Activated T-helper 1 cell treated with anti-CD3 and anti-CD28 coated beads, Interleukin-12 subunit alpha, Interleukin-12 subunit beta, Interleukin-2, Interleukin-4 antibody, amounts not matched to agents 30 ng/mL and 10 ng/mL and 1 ng/mL, durations not matched to agents 14 hours and 24 hours and 36 hours (primary cell): ENCODE measurements at places on chromosomes 4 and X. TPM values are rescaled to one million over a fixed set of nuclear protein-coding genes. Genes with fewer than 3 reads are reported as not detected.

Gene CTAG2
- not detected in 2 replicates for total RNA-seq

Gene OPHN1
- 0.03 and 0.05 TPM in 2 replicates for total RNA-seq

Gene SOWAHB
- total RNA-seq = not detected in 2 replicates

Gene STBD1
- total RNA-seq = 0.51 and 0.57 TPM in 2 replicates

Gene PRDM5
- total RNA-seq = not detected in 2 replicates

Gene BGN
- not detected in 2 replicates for total RNA-seq

Gene CT83
- not detected in 2 replicates for total RNA-seq

Gene NOP14
- total RNA-seq = 140 and 142 TPM in 2 replicates

Gene IL21
- 136 and 138 TPM in 2 replicates for total RNA-seq

Gene DDX53
- total RNA-seq = not detected in 2 replicates

Gene PITX2
- not detected in 2 replicates for total RNA-seq

Gene ALAS2
- total RNA-seq = not detected in 2 replicates

Gene PLAC8
- 35.5 and 41.9 TPM in 2 replicates for total RNA-seq

Gene NXF2
- total RNA-seq = not detected in 2 replicates

- DNase-seq = no peak
Measured at GRCh38 chr4:146371812-146372211, 149.9 kb downstream of the SLC10A7 start.

DNA sequence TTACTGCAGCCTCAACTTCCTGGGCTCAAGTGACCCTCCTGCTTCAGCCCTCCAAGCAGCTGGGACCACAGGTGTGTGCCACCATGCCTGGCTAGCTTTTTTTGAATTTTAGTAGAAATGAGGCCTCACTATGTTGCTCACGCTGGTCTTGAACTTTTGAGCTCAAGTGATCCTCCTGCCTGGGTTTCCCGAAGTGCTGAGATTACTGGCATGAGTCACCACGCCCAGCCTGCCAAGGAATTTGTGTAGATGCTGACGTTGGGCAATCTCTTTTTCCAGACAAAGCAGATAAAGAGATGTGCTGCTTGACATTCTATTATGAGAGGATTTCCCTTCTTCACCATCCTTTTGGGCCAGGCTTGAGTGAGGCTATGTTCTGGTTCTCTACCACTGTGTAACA is 254.5 kb upstream of the RPS6KA3 start:
- no peak for DNase-seq

GRCh38 chr4:150572704-150573504 is 9.0 kb upstream of the MAB21L2 start:
- no peak for DNase-seq

- DNase-seq = no peak
Measured at GRCh38 chr4:146165221-146165620, 10.3 kb upstream of the LSM6 start.

GRCh38 chr4:73197220-73197619 is 61.4 kb downstream of the ANKRD17 start:
- DNase-seq = no peak

DNA sequence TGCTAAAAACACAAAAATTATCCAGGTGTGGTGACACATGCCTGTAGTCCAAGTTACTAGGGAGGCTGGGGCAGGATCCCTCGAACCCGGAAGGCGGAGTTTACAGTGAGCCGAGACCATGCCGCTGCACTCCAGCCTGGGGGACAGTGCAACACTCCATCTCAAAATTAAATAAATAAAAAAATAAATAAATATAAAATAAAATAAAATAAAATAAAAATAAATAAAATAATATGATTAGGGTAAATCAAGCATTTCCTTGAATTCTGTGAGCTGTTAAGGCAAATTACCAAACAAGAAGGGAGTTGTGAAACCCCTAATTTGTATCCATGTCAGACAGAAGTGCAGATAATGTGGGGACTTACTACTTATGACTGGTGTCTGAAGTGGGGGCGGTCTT is 1928.9 kb upstream of the IGFBP7 start:
- no peak for DNase-seq

- no peak for DNase-seq
Measured at GRCh38 chrX:66005830-66006449, 33.9 kb downstream of the VSIG4 start.

DNA sequence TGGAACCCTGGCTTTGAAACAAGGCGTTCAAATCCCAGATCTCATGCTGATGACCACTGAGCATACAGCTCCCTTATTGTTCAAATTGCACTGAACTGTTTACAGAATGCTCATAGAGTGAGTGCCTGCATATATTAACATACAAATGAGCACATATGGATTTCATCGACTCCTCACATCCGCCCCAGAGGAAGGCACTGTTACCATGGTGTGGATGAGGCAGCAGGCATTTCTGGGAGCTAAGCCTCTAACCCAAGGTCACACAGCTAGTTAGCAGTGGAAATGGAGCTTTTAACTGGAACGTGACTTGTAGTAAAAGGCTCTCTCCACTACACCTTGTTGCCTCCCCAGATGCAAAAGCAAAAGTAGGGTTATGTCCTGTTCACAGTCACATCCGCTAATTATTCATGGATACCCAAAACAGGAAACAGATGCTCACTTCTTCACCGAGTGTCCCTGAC is 289.7 kb downstream of the STK32B start:
- no peak for DNase-seq

DNA sequence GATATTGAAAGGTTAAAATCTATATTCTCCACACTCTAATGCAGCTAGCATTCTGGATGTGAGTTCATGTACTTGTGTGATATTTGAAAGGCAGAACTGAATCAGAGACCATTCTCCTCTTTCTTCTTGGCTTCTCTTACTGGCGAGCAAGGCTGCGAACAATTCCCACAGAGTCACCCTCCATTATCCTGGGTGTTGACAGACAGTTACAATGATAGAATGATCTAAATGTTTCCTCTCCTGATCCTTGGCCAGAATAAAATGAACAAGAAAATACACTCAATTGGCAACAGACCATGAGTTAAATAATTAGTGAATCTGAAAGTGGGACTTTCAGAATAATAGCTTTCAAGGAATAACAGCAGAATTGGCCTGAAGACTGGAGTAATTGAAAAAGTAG is 342.8 kb downstream of the RAPGEF2 start:
- no peak for DNase-seq

- DNase-seq = no peak
Measured at GRCh38 chr4:154559141-154559493, 3.7 kb upstream of the FGB start.

GRCh38 chrX:53184836-53185235 is 40.2 kb downstream of the KDM5C start:
- DNase-seq = no peak

DNA sequence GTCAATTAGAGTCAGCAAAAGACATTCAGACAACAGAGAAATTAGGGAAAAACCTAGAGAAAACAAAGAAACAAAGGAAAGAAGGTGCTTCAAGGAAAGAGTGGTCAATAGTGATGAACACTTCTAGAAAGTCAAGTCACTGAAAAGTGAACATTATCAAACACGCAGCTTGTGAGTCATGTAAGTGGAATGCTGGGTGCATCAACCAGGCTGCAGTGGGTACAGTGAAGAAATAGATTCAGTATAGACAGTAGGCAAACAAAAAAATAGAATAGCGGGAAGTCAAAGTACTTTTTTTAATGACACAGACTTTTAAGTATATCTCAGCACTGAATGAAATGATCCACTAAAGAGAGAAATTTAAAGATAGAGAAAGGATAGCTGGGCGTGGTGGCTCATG is 245.8 kb downstream of the ARHGAP24 start:
- DNase-seq = no peak

DNA sequence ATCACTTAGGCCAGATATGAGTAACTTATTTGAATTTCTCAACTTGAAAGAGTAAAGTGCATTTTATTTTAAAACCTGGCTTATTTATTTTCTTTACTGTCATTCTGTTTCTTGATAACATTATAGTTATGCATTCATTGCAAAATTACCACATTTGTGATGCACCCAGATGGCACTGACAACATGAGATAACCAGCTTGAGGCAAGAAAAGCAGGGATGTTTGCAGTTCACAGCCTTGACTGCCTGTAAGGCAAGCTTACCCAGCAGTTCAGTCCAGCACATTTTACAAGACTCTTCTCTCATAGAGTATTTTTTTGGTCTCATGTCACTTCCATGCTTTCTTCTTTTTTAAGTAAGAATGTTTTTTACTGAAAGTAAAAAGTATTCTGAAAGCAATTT is 25.3 kb upstream of the EPGN start:
- DNase-seq = no peak

DNA sequence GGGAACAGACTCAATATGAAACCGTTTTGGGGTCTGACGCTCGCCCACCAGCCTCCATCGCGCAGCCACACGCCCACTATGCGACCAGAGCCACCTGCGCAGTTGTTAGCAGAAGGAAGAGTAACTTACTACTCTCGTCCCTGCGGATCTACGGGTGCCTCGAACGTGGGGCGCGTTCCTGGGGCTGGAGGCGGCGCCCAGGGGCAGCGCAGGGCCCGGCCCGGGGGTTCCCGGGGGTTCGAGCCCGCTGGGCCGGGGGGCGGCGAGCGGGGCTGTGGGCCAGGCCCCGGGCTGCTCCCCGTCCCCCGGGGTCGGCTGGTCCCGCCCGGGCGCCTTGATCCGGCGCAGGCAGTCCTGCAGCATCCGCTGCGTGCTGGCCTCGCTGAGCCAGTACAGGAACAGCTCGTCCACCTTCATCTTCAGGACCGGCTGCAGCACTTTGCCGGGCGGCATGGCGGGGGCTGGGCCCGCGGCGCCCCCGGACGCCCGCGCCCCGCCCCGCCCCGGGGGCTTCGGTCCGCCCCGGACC is 404 bp downstream of the PPP2R3B start:
- DNase-seq = peak; percentile 14

DNA sequence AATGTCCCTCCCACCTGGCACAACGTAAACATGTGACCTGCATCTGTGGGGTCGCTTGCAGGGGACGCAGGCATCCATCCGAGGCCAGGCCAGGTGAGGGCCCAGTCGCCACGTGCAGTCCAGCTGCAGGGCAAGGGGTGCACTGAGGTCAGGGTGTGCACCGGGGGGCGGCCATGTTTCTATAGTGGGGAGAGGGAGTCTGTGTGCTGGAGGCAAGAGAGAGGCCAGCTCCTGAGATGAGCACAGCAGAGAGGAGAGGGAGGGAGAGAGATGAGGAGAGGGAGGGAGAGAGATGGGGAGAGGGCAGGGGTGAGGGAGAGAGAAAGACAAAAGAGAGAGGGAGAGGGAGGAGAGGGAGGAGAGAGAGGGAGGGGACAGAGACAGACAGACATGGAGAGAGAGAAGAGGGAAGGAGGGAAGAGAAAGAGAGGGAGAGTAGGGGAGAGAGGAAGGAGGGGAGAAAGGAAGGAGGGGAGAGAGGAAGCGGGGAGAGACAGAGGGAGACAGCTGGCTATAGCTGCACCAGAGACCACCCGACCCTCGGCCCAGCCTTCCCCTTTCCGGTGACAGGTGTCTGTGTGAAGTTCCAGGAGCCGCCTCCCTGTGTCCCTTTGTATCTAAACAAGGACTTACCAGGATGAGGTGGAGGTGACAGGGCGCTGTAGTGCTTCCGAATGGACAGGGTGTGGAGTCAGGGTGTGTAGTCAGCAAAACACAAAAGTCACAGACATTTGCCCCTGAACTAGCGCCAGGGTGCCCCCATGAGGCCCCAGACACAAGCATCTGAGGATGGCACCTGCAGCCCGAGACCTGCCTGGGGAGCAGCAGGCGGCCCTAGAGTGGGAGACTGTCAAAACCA is 68.7 kb downstream of the ADRA2C start:
- DNase-seq = no peak

DNA sequence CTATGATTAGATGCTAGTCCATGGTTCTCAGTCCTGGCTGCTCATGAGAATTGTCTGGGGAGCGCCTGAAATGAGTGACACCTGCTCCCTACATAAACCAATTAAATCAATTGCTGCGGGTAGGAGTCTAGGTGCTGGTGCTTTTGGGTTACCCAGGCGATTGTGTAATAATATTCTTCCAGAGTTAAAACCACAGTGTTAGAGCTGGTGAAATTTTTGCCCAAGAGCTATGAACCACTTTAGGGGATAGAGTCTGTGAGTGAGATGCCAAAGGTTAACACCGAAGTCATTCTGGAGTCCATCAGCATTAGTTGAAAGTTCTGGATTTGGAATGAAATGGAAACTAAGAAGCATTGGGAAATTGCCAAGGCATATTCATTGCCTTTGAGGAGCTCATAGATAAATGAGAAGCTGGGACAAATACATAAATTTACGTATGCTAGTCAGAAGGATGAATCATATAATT is 15.3 kb downstream of the PDK3 start:
- no peak for DNase-seq

DNA sequence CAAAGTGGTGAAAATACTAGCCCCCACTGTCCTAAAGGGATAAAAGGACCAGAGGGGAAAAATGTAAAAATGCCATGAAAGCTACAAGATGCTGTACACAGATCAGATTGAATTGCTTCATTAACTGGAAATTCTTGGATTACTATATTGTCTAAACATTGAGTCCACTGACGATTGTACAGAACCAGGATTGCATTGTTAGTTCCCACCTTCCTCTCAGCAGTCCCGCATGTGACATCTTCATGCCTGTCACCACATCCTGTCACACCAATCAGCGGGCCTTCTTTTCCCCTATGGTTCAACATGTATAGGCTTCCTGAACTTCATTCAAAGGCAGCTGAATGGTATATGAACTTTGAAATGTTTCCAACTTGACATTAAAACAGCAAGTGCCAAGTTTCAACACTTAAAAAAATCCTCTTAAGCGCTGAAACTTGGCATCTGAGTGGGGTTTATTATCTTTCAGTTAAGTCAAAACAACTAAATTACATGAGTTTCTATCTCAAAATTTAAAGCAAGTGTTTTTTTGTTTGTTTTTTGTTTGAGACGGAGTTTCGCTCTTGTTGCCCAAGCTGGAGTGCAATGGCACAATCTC is 24.6 kb downstream of the ZRSR2 start:
- DNase-seq = no peak

DNA sequence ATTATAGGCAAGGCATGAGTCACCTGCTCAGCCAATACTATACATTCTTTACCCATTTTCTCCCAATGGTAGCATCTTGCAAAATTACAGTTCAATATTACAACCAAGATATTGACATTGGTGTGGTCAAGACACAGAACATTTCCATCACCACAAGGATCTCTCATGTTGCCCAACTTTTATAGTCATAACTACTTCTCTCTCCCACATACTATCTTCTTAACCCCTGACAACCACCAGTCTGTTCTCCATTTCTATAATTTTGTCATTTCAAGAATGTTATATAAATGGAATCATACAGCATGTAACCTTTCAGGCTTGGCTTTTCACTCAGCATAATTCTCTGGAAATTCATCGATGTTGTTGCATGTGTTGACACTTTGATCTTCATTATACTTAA is 144.9 kb downstream of the ENOX2 start:
- DNase-seq = no peak

GRCh38 chr4:183098019-183098722 is 886 bp upstream of the WWC2 start:
- DNase-seq = no peak

GRCh38 chr4:134174271-134174670 is 27.3 kb downstream of the PABPC4L start:
- no peak for DNase-seq

GRCh38 chr4:123419885-123420755 is 23.5 kb downstream of the SPRY1 start:
- no peak for DNase-seq

- DNase-seq = no peak
Measured at GRCh38 chr4:20254511-20255250, 3.0 kb downstream of the SLIT2 start.

- no peak for DNase-seq
Measured at GRCh38 chr4:4549534-4549933, 7.7 kb upstream of the STX18 start.

GRCh38 chr4:63505714-63506460 is 903.4 kb downstream of the TECRL start:
- no peak for DNase-seq
